ENCODE measurements at places on chromosomes 1 and 21.

GRCh38 chr1:23385119-23385621, 15.5 kb upstream of the ZNF436 start:
- DNase-seq: no peak

DNA sequence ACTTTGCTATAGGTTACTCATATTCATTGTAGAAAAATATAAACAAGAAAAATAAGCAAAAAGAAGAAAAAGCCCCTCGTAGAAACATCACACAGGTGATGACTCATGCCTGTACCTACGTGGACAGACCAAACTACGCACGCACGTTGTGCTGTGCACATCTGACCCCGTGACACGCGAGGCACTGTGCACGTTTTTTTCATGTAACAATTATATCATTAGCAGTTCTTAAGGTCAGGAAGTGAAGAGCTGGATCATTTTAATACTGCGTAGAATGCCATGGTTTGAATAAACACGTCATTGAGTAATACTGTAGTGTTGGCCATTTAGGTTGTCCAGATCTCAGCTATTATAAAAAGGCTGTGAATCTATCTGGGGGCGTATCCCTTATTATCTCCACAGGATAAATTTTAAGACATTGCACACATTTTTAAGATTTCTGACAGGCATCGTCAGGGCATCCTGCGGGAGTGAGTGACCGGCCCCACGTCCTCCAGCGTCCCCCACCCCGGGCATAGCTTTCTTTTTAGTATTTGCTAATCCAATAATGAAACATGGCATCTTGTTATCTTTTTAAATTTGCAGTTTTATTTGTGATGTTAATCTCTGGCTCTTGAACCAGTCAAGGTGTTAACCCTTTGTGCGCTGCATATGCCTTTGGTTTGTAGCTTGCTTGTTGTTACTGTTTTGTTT, 23.4 kb upstream of the ADARB1 start:
- DNase-seq: no peak

- no peak for DNase-seq
Measured at GRCh38 chr1:15622712-15623373, 5.6 kb downstream of the DDI2 start.

DNA sequence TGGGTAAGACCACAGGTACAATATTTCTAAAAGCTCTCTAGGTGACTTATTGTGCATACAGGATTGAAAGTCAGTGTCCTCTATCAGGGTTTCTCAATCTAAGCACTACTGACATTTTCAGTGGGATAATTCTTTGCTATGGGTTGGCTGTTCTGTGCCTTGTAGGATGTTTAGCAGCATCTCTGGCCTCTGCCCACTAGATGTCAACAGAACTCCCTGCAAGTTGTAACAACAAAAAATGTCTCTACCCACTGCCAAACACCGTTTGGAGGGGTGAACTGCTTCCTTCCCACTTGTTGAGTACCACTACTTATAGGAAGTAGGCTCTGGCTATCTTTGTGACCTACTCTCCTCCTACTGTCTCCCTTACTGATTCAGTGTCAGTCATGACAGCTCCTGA, 90.1 kb upstream of the ZRANB2 start:
- no peak for DNase-seq

DNA sequence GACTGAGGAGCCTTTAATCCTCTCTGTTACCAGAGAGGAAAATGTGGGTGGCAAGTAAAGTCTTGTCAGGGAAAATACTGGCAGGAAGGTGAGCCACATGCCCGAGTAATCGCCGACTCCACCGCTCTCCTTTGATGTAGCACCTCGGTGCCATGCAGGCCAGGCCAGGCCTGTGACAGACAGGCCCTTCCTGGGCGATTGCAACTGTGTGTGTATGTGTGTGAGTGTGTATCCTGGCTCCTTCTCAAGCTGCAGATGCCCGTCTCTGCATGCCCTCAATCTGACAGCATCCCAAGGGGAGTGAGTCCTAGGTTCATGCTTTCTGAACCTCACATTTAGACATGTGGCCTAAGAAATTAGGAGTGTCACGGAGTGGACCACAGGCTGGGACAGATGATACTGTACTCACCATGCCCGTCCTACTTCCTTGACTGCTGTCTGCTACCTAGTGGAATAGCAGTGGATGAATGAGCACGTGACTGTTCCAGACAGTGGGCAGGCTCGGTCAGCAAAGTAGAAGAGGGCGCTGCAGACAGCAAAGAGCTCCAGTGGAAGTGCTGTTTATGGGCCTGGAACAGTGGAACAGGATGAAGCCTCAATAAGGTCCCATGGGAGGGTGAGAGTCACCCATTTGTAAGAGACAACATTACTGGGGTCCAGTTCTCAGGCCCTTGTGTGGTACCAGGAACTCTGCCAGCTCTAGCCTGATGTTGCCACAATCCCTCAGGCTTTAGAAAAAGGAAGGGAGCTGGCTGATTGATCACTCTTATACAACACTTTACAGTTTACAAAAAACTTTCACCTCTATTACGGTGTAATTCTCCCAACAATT, 25.3 kb downstream of the SERTAD4 start:
- no peak for DNase-seq

DNA sequence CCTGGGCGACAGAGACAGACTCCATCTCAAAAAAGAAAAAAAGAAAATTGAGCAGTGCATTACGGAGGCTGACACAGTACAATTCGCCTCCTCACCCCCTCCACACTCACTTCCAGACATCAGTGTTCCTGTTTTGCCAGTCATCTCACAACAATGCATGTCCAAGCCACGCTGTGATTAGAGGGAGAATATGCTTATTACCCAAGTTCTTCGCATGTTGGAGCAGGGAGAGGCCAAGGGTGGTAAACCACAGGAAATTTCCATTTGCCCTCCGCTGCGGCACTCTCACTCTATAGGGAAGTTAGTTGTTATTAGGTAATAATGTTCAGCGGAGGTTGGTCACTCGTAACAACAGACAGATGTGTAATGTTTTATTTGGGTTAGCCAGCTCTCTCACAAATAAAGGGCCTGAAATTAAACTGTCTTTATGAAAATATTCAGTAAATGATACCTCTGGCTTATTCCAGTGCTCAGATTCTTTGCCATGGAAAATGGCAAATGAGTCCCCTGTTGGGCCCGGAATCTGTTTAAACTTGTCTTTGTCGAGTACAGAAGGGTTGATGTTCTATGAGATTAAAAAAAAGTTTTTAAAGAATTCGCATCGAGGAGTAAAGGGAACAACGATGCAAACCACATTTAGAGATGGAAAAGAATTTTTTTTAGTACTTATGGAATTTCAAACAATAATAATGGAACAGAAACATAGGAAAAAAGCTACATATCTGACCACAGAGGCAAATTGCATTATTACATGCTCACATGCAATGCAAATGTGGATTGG, 33.1 kb downstream of the KCNJ15 start:
- DNase-seq: no peak

DNA sequence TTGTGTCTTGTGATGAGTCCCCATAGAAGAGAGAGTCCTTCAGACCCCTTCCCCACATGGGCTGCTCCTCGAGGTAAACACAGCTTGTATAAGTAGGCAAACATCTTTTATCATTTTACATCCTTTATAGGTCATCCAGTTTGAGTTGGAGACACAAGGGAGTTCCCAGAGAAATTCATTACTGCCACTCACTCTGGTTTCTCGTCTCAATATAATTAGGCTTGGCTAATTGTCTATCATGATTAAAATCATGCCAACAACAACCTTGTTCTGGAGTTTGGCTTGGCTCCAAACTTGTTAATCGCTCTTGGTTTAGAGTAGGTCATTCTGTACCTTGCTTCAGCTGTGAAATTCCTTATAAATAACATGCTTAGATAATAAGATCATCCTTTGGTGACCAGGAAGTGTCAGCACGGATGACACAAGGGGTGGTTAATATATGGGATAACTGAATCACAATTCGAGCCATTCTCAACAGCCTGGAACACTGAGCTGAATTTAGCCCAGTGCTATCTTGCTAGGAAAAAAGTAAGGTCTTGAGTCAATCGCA, 70.7 kb upstream of the DAB1 start:
- no peak for DNase-seq

DNA sequence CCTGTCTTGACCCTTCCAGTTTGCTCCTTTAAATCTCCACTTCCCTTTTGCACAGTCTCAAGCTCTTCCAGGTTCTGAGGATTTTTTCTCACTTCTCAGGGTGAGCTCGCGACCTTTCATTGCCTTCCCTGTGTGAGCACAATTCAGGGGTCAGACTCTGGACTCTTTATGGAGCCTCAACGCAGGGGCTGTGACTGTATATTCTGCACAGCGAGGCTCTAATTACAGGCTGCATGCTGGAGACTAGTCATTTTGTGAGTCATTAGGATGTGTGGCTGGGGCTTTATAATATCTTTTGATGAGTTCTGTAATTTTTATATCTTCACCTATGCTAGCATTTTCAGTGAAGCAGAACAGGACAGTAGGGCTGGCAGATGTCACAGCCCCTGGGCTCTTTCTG, 270.7 kb downstream of the KAZN start:
- no peak for DNase-seq

- DNase-seq: no peak
Measured at GRCh38 chr1:45033356-45033755, 21.3 kb downstream of the UROD start.

GRCh38 chr1:229133811-229134210, 137.1 kb upstream of the RAB4A start:
- DNase-seq: no peak

- no peak for DNase-seq
Measured at GRCh38 chr1:95627244-95627643, 393.2 kb downstream of the RWDD3 start.

DNA sequence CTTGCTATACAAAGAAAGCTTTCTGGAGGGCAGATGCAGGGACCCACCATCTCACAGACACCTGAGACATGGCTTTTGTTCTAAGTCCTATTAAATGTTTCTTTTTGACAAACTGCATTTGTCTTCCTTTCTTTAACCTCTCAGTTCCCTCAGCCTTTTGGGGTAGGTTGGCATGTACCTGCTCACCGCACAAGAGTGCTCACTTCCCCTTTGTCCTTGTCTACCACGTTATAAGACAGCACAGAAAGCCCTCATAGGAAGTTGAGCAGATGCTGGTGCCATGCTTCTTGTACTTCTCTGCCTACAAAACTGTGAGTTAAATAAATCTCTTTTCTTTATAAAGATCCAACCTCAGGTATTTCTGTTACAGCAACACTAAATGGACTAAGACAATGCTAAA, 31.9 kb upstream of the RGS21 start:
- DNase-seq: no peak

- DNase-seq: no peak
Measured at GRCh38 chr1:65459397-65459768, 38.9 kb downstream of the LEPR start.

DNA sequence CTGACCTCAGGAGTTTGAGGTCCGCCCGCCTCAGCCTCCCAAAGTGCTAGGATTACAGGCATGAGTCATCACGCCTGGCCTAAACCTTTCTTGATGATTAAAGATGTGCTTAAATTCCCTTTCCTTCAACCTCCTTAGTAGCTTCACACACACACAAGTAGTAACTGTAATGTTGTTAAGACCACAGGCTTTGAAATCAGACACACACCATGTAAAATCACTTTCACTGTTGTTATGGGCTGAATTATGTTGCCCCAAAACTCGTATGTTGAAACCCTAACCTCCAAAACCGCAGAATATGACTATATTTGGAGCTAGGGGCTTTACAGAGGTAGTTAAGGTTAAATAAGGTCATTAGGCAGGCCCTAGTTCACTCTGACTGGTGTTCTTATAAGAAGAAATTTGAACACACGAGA, 180.2 kb downstream of the NR5A2 start:
- no peak for DNase-seq

- DNase-seq: no peak
Measured at GRCh38 chr1:237316352-237316751, 274.4 kb downstream of the RYR2 start.

GRCh38 chr1:150926097-150926741, at the start of gene SETDB1:
SETDB1 (plus strand) TSS chr1:150926363; CDS start chr1:150927715, 1,352 bp downstream.
- DNase-seq: peak; percentile 85

DNA sequence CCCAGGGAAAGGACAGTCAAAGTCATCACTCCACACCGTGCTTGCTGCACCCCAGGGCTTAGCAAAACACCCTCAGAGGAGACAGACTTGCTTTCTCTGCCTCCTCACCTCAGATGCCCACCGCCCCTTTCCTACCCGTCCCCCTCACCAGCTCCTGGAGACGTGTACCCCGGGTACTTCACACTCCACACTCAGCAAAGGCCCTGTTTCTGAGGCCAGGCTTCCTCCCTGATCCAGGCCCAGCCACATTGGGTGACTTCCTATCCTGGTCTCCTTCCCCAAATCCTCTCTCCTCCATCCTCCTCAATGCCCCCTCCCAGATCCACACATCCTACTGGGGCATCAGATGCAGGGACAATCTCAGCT, 116.7 kb downstream of the DMRTB1 start:
- no peak for DNase-seq

GRCh38 chr1:221638595-221638994, 103.3 kb downstream of the DUSP10 start:
- DNase-seq: no peak

- DNase-seq: no peak
Measured at GRCh38 chr21:32570456-32570855, 14.9 kb downstream of the TCP10L start.

- no peak for DNase-seq
Measured at GRCh38 chr1:76595024-76595423, 272.3 kb upstream of the ST6GALNAC5 start.

GRCh38 chr1:4678066-4678717, 23.8 kb downstream of the AJAP1 start:
- no peak for DNase-seq

- DNase-seq: no peak
Measured at GRCh38 chr1:151953409-151954094, 40.1 kb downstream of the S100A10 start.

DNA sequence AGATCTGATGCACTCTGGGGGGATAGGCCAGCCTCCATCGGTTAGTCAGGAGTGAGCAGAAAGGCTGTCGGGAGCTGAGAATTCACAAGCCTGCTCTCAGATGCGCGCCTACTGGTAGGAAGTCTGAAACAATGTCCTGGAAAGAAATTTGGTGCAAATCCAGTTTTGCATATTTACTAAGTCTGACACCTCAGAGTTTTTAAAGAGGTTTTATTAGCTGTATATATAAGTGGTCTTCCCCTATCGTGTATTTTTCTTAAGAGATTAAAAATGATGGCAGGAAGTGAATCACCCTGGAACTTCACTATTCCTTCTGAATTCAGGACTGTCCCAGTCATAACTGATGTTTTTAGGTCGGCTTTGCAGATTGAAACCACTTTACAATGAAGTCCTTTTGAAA, 99.8 kb upstream of the C1orf105 start:
- no peak for DNase-seq

- peak; percentile 59 for DNase-seq
Measured at GRCh38 chr1:226643177-226643576, 94.6 kb downstream of the STUM start.

GRCh38 chr1:32392325-32392724, 1.9 kb downstream of the BSDC1 start:
- no peak for DNase-seq

DNA sequence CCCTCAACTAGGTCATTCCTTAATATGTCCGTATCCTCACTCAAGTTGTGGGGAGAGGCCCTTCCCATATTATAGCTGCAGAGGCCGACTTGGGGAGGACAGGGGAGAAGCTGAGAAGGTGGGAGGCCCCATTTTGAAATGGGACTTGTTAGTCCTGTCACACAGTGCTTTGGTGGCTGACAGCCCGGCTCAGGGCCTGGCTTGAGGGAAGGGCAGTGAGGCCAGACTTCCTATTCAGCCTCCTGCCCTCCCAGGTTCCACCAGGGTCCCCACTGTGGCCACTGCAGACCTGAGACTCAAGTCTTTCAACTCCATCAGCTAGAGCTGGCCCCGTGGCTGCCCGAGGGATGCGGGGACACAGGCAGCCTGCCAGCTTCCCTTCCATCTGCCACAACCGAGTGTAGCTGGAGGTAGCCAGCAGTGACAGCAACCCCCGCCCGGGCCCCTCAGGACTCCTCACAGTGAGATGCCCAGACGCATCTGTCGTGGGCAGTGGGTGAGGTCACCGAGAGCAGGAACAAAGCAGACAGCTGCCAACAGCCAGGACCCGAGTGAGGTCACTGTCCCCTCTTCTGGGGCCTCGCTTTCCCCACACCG, 36.9 kb downstream of the SIM2 start:
- DNase-seq: no peak

All from activated CD4-positive, alpha-beta T cell treated with anti-CD3 and anti-CD28 coated beads for 24 hours (primary cell).